NCI-H1930 (cell line): ENCODE measurements at places on chromosomes 12 and 14.

DNA sequence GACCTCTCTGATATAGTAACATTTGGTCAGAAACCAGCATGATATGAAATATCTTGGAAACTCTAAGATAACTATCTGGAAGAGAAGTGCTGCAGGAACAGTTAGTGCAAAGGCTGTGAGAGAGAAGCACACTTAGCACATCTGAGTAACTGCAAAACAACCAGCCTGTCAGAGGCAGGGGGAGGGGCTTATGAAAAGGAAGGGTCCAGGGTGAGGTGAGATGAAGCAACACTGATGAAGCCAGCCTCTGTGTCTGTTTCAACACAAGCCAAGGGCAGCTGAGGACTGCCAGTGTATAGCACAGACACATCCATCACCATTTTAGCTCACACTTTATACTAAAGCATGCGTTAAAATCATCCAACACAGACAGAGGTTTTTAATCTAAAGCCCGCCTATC is 37.4 kb upstream of the OVCH1 start:
- no peak for DNase-seq

GRCh38 chr12:45232146-45232755 is 16.4 kb downstream of the ANO6 start:
- DNase-seq: no peak

- no peak for DNase-seq
Measured at GRCh38 chr14:21940887-21941856, 267.6 kb upstream of the OR4E1 start.

GRCh38 chr12:62725781-62726180 is 209.2 kb downstream of the PPM1H start:
- no peak for DNase-seq

DNA sequence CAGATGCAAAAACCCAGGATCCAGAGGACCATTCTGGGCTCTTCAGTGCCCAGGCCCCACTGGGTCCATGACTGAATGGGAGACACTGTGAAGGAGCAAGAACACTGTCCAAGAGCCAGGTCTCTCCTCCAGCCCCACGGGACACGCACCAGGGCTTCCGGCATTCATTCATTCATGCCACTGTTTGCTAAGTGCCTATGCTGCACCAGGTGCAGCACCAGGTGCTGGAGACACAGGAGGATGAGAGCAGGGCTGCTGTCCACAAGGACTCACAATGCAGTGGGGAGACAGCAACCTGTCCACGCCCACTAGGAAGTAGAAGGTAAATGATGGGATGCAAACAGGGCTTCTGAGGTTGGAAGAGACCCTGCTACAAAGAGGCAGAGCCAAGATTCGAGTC is 20.4 kb downstream of the CLMN start:
- DNase-seq: no peak

- DNase-seq: no peak
Measured at GRCh38 chr14:22780941-22781300, 14.4 kb downstream of the OXA1L start.

DNA sequence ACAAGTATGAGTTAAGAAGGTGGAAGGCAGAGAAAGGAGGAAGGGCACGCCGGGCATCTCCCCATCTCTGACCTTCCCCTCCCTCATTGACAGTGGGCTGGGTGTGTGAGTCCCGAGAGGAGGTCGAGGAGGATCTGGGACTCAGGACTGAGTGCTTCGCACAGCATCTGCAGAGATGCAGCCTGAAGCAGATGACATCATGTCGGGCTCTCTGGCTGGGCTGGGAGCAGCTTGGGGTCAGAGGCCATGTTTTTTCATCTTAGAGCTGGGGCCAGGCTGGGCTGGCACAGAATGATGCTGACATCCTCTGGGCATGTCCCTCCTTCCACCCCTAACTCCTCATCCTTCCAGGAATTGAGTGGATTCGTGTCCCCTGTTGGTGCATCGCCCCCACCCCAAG is 43.5 kb downstream of the CMKLR1 start:
- DNase-seq: no peak

- DNase-seq: no peak
Measured at GRCh38 chr14:92897922-92898565, 24.9 kb upstream of the CHGA start.

GRCh38 chr12:68611094-68611805 is 551 bp downstream of the RAP1B start:
- no peak for DNase-seq

- no peak for DNase-seq
Measured at GRCh38 chr12:41946106-41946505, 198.6 kb downstream of the GXYLT1 start.

GRCh38 chr14:47442211-47442610 is 233.2 kb downstream of the MDGA2 start:
- DNase-seq: peak; percentile 2

GRCh38 chr12:19186722-19187661 is 57.5 kb downstream of the PLEKHA5 start:
- DNase-seq: no peak

DNA sequence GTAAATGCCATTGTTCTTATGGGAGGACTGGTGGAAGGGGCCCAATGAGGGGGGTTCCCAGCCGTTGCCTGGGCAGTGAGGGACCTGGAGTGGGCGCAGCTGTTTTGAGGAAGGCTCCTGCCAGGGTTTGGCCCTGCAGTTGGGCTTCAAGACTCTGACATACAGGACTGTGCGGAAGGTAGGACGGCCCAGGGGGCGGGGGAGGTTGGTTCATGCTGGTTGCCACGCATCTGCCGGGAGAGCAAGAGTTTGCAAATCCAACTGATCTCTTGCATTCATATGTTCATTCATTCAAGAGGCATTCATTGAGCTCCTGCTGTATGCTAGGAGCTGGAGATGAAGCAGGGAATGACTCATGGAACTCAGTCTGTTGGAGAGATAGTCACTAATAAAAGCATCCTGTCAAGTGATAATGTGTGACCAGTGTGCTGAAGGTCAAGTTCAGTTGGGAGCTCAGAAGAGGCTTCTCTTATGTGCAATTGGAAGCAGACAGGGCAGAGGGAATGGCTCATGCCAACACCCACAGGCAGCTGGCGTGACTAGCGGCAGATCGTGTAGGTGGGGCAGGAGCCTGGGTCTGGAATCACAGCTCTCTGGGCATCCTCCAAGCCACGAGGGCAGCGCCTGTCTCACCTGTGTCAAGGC is 7.8 kb downstream of the SH2B3 start:
- DNase-seq: no peak

GRCh38 chr12:125954362-125954761 is 889.1 kb downstream of the AACS start:
- DNase-seq: no peak

GRCh38 chr12:62922539-62922938 is 12.4 kb downstream of the PPM1H start:
- DNase-seq: no peak

DNA sequence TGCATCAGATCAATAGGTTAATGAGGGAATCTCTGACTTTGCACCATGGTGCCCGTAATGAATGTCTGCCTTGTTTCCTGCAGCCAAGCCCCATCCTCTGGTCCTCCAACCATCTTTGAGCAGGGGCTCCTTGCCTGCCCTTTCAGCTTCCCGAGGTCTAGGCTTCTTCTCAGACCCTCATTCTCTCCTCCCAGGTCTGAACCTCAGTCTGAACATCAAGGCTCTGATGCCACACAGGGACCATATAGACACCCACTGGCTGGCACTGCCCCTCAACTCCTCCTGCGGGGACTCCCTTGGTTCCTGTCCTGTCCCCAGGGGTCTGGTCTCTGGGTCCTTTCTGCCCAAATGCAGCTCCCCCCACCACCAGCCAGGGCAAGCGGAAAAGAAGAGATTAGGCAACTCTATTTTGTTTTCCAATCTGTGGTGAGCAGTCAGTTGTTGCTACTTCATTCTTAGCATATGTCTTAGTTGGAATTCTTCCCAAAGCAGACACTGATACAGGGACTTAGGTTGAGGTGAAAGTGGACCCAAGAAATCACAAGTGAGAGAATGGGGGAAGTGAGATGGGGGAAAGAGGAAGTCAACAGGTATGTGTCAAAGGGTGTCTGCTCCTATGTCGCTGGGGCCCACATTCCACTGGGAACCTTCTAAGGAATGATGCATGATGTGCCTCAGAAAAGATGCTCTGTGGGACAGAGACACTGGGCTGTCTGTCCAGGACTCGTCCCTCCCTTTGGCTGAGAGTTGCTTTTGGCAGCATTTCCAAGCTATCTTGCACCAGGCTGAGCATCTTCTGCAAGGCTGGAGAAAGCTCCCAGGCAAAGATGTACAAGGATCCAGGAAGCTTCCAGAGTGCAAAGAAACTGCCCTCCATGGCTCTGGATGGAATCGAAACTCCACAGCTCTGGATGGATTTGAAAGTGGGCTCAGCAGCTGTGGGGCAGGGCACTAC is 1096.5 kb upstream of the TMEM132C start:
- DNase-seq: no peak

DNA sequence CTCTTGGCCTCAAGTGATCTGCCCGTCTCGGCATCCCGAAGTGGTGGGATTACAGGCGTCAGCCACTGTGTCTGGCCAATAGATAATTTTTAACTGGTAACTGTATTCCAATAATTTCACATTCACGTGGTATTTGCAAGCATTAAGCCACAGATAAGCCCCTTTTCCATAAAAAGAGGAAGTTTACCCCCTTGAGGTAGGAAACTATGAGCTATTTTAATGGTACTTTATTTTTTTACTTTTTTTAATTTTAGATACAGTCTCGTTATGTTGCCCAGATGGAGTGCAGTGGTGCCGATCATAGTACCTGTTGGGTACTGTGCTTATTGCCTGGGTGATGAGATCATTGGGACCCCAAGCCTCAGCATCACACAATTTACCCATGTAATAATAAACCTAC is 42.9 kb upstream of the AP4S1 start:
- DNase-seq: no peak

- DNase-seq: peak; percentile 2
Measured at GRCh38 chr14:27528328-27528727, 930.5 kb upstream of the NOVA1 start.

- DNase-seq: no peak
Measured at GRCh38 chr12:88142610-88142991, 494 bp downstream of the TMTC3 start.

DNA sequence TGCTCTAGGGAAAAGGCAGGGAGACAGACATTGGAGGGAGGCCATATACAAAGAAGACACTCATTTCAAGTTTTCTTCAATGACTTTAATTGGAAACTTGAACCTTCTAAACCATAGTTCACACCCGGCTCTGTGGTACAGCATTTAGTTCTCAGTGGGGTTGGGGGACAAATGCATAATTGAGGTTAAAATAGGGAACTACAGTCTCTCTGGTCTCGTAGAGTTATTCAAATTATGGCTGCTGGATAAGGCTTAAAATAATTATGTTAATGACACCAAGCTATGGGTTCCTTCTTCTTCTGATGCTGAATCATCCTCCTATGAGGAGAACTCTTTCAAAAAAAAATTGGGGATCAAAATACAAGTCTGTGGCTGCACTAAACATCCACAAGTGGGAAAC is 3.8 kb upstream of the RPAP3 start:
- no peak for DNase-seq

DNA sequence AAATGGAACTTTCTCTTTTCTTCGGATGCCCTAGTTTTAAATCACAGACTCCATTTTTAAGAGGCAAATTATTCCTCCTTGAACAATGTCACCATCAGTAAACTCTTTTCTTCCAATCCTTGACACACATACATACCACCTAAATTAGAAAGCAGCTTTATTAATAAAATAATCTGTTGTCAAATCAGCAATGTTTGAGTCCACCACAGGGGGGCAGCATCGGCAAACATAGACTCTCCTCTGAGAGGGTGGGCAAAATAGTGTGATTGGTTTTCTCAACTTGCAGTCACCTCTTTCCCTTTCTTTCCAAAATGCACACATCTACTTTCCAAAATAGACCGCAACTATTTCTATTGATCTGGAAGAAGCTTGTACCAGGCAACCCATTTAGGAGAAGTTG is 438.4 kb upstream of the OR4E1 start:
- no peak for DNase-seq

GRCh38 chr12:31600750-31601149 is 9.8 kb upstream of the DENND5B start:
- DNase-seq: no peak

DNA sequence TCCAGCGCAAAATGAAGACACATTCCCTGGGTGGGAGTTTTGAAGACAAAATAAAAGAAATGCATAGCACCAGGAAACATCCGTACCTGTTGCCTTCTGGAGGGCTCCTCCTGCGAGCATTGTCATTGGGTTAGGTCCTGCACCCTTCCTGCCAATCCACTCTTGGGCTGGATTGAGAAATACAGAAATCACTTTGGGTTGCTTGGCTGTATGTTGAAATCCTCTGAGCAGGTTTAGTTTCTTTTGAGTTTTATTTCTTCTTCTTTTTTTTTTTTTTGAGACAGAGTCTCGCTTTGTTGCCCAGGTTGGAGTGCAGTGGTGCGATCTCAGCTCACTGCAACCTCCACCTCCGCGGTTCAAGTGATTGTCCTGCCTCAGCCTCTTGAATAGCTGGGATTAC is 67.6 kb downstream of the ARF6 start:
- DNase-seq: no peak

DNA sequence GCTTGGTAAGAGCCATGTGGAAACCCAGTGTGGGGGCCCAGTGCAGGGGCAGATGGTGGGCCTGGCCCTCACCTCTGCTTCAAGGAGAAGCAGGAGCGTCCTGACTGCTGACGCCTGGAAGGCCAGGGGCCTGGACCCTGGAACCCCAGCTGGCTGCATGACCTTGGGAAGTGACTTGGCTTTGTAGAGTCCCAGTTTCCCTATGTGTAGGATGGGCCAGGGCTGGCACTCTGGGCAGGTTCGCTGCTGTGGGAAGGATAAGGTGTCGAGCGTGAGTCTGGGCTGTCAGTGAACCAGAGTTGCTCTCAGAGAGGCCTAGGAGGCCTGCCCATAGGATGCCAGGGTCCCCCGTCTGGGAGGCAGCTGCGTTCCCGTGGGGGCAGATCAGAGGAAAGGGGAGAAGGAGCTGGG is 43.2 kb downstream of the TRAFD1 start:
- no peak for DNase-seq

DNA sequence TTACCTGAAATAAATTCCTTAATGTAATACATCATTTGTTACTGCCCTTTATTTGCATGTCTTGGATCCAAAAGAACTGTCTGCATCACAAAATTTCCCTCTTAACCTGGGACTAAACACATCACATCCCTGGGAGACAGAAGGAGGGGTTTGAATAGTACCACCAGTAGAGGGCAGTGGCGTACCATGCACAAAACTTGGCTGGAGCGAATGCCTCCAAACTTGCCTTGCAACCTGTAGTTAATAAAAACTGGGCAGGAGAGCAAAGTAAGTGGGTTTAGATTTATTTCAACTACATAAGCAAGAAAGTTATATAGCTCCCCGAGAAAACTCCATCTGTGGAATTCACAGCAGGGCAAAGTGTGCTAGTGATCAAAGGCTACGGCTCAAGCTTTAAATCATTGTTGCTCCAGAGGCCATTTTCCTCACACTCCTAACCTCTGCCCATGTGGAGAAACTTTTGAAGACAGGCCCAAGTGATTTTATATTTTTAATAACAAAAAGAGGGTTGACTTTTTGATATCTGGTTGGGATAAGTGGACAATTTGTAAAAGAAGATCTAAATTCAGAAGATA is 1176.7 kb upstream of the SEL1L start:
- DNase-seq: no peak

GRCh38 chr12:101749657-101750056 is 10.4 kb upstream of the SYCP3 start:
- DNase-seq: no peak
